ENCODE measurements at places on chromosomes 3 and 15. TPM values are rescaled to one million over a fixed set of nuclear protein-coding genes. Genes with fewer than 3 reads are reported as not detected.

DNA sequence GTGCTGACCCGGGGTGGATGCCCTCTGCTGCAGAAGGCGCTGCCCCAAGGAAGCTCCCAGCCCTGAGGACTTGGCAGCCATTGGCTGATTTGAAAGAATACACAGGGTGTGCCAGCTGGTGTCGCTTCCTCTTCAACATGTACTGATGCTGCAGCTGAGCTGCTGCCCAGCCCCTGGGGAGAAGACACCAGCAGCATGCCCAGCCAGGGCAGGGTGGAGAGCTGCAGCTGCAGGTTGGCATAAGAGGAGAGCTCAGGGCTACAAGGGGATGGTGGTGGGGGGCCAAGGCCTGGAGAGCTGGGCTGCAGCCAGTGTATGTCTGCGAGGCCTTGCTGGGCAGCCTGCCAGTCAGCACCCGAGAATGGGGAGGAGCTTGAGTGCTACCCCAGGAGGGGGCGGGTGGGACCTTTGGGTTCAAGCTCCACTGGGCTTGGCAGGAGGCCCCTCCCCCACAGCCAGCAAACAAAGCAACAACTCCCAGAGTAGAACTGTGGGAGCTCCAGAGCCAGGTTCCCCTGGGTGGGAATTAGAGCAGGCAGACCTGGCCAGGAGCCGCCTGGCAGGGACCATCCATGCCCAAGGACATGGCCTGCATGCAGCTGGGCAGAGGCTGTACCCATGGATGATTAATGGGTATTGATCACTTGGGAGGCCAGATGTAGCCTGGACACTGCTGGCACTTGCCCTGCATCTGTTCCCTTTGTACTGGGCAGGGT is 9.2 kb upstream of the SEMA4B start:
- no peak for DNase-seq

- DNase-seq = no peak
Measured at GRCh38 chr3:123295901-123296250, 94.1 kb downstream of the SEC22A start.

DNA sequence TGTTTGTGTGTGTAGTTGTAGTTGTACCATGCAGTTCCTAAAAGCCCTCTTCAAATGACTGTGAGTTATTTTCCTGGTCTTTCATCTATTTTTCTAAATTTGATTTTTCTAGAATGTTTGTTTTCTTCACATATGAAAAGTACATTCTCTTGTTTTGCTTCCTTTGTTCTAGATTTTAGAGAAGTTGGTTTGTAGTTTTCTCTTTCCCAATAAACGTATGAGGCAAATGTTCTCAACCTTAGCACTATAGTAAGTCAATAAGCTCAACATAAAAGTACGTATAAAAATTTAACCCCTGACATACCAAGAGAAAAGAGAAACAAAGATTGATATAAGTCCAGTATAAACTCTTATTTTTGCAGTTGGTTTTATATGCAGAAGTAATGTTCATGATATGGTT is 74.7 kb downstream of the IL1RAP start:
- no peak for DNase-seq

- no peak for DNase-seq
Measured at GRCh38 chr3:187369089-187369447, 883 bp downstream of the RTP4 start.

DNA sequence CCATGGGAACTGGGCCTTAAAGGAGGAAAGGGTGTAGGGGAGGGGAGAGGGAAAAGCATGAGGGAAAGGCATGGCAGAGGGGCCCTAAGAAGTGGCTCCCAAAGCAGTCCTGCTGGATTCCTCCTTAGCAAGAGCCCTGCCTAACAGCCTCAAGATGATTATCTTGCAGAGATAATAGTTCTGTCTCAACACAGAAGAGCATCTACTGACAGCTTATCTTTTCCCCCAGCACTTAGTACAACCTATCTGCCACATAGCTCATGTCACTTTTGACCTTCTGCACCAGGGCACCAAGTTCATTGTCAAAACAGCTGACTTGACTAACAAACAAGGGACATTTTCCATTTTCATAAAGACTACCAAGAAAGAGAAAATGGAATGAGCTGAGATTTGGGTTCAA is 86.3 kb downstream of the ANP32A start:
- DNase-seq = no peak

DNA sequence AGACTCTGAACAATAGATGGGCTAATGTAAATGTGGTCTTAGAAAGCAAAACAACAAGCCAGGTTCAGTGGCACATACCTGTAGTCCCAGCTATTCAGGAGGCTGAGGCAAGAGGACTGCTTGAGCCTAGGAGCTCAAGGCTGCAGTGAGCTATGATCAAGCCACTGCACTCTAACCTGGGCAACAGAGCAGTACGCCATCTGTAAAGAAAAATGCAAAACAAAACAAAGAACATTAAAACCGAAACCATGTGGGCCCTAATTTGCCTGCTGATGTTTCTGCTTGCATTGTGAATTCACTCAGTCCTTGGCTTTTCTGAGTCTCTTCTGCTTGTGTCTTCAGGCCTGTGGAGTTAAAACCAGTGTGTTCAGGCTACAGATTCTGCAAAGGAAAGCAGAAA is 56.7 kb downstream of the CCNL1 start:
- DNase-seq = no peak

- DNase-seq = no peak
Measured at GRCh38 chr3:189235214-189235613, 63.4 kb downstream of the TPRG1 start.

The FAM107A gene
- 0.13 TPM for total RNA-seq

DNA sequence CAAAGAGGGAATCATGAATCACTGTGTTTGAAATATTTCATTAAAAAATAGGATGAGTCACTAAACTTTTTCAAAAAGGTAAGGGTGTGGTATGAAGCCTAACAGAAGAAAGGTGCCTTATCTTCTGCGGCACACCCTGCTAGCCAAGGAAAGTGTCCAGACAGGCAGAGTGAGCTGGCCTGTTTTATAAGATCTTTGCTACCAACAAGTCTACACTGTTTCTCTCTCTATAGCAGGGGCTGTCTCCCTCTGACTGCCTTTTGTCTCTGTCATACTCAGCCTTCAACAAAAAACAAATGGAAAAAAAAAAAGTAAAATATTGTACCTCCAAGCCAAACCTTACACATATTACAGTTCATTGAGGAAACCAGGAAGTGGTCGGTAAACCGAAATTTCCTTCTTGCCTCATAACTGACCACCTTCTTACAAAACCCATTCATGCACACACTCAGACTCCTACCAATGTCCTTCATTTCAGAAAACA is 9.1 kb downstream of the ZDHHC3 start:
- no peak for DNase-seq

DNA sequence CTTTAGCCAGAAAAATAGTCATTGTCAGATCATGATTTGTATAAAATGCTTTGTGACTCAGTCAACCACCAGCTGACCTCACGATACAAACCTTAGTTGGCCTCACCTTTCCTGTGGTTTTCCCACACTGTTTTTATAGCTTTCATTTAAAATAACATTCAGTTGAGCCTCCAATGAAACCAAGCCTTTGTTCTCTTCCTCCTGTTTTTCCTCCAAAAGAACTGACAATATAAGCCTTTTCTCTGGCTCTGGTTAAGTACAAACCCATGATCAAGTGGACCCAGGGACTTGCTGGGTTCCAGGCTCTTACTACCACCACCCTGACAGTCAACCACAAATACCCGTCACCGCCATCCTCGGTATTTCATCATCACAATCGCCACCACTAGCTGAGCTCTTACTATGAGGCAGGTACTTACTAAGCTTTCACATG is 81.7 kb downstream of the TAMM41 start:
- no peak for DNase-seq

- DNase-seq = peak; percentile 0
Measured at GRCh38 chr15:100680726-100681125, 78.3 kb downstream of the ASB7 start.

The CPNE9 gene
- 3.8 TPM for total RNA-seq

DNA sequence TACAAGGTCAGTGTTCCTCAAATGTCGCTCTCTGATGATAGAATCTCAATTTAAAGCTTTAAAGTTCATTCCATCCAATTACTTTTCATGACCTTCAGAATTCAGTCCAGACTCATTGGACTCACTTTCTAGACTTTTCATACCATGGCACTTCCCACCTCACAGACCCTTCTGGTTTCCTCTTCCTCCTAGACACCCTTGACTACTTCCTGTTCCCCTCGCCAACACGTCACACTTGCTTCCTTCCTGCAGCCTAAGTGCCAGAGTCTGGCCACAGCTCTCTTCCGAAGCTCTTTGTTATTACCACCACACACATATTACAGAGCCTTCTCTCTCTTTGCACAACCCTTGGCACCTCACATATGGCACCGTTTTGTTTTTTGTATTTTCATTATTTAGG is 59.1 kb upstream of the UMPS start:
- DNase-seq = no peak

The LRRC49 gene
- 8.3 TPM for total RNA-seq

The KLHL6 gene
- total RNA-seq = not detected

The SACM1L gene
- 52.8 TPM for total RNA-seq

- peak; percentile 19 for DNase-seq
Measured at GRCh38 chr3:16174389-16174788, at the start of gene GALNT15. Gene GALNT15, plus strand, starts transcription at chr3:16174680. Its CDS starts 472 bp downstream, at chr3:16175152.

DNA sequence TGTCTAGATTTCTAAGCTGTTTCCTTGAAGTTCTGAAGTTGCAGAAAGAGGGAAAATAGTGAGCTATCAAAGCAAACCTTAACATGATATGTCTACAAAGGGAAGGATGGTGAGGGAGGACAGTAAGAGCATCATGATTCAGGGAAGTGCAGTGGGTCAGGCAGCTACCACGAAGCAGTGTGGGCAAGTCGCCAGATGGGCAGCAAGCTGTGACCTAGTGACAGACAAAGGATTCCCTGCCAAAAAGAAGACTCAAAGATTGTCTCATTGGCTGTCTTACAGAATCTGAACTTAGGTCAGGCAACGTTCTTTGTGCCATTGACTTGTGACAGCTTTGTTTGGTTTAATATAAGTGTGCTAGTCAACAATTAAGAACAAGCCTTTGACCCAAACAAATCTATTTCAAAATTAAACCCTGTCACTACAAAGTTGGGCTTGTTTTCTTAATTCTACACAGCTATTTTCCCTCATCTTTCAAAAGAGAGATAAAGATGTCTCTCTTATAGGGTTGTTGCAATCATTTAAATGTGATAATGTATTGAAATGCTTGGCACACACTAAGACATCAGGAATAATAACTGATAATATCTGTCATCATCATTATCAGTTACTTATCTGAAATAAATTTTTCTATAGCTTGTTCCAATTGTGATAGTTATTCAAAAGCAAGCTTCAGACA is 153.3 kb downstream of the ECT2 start:
- DNase-seq = no peak

The IGF2BP2 gene
- total RNA-seq = 130 TPM

The WDR93 gene
- not detected for total RNA-seq

DNA sequence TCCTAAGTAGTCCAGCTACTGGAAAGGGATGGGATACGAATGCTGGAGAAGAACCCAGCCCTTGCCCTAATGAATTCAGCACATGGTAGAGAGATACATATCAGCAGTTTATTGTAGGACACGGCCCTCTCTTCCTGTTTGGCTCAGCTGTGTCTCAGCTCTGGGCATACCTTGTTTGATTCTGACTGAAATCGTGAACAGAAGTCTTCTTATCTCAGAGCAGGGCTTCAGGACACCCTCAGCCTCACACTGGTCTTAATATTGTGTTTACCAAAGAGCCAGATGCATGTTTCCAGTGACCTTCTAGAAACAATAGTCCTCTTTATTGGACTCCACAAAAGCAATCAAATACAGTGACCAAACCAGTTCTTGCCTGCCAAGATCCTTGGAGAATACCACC is 54.7 kb downstream of the FAM174B start:
- no peak for DNase-seq

- DNase-seq = no peak
Measured at GRCh38 chr3:25648925-25649830, 15.5 kb downstream of the TOP2B start.

- no peak for DNase-seq
Measured at GRCh38 chr3:57992452-57993213, 15.6 kb upstream of the FLNB start.

The FOXL2 gene
- total RNA-seq = 0.22 TPM

The DUOXA2 gene
- not detected for total RNA-seq

DNA sequence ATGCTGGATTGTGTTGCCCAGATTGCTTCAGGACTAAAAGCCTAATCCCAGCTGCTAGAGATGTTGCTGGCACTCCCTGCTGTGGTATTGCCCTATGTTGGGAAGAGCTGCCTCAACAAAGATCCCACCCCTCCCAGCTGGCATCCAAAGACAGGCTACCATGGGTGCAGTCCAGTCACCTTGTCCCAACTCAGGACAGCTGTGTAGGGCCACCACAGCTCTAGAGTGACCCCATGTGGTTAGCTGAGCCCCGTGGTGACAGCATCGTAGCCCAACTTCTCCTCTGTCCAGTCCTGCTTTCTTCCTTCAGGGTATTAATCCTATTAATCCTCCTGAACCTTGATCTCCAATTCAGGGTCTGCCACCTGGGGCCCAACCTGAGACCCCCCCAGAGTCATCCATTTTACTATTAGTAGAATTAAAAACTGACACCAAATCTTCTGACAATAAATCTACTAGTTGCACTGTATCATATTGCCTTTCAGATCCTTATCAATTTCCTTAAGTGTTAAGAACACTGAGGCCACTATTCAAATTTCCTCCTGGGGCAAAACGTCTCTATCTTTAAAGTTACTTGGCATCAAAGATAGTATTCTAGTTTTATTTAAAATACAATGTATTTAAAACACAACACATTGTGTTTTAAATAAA is 83.5 kb downstream of the AQP9 start:
- peak; percentile 55 for DNase-seq

DNA sequence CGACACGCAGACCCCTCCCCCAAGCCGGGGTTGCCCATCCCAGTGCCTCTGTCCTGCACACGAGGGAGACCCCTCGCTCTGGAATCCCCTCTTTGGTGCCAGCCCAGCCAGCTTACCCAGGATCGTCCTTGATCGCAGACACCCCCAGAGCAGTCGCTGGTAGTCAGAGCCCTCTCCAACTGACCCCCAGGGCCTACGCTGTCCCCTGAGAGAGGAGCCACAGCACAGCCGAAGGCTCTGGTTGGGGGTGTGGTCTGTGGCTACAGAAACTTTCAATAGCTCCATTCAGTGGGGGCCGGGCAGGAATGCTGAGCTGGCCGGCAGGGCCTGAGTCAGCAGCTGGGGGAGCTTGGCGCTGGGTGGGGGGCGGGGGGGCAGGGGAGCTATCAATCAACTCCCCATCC is at the start of gene LCTL:
Gene LCTL, minus strand, starts transcription at position 258 of the 404 bp plus-strand sequence. CDS start 633 bp downstream, outside the sequence.
- DNase-seq = peak; percentile 80

DNA sequence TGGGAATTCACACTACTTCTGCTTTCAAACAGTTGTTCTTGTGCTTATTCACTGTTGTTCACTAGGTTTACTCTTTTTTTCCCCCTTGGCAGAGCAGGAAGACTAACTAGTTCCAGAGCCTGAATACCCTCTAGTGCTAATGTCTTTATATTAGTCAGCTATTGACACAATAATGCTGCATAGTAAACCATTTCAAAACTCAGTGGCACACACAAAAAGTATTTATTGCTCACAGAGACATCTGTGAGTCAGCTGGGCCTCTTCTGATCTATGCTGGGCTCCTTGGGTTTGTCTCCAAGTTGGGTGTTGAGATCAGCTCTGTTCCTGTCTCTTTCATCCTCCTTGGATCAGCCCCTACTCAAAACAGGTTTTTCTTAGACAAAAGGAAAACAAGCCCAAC is 51.1 kb downstream of the RSRC1 start:
- no peak for DNase-seq

Measured in H9 (cell line).